NCI-H1048 (cell line): ENCODE measurements at places on chromosomes 3 and 15.

DNA sequence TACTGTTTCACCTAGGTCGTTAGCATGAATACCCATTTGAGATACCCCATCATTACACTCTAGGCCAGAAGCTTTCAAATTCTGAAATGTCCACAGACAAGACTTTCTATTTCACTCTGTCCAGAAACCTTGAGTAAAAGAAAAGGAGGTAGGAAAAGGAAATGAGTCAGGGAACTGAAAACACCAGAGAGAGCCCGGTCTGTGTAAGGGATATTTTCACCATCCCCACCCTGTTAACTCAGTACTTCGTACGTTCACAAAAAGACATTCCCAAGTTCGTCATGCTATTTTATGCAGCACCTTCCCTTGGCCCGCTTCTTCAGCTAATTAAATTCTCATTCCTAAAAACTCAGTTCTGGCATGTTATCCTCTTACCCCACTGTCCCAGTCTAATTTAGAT, 89.4 kb upstream of the SOX2 start:
- DNase-seq = no peak

DNA sequence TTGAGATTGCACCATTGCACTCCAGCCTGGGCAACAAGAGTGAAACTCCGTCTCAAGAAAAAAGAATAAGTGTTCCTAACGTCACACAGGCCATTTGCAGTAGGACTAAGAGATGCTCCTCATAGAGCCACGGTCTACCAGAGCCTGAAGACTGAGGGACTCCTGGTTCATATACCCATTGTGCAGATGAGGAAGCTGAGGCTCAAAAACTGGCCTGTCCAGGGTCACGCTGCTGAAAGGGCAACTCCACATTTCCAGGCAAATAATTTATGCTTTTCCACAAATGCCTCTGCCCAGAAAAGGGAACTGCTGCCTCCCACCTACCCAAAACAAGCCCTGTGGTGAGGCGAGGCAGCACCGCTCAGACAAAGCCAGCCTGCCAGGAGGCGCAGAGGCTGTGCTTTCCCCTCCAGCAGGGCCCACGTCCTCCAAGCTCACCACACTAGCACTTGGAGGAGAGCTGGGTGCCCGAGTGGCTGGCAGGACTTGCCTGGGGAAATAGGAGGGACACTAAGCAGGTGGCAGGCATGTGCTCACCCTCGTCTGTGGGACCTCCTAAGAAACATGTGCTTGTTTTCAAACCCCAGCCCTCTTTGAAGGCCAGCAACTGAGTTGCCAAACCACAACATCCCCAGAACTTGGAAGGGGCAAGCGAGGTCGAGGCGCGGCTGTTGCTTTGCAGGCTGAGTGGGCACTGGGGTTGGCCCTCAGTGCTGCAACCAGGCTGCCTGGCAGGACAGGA, 195.6 kb downstream of the XXYLT1 start:
- no peak for DNase-seq

DNA sequence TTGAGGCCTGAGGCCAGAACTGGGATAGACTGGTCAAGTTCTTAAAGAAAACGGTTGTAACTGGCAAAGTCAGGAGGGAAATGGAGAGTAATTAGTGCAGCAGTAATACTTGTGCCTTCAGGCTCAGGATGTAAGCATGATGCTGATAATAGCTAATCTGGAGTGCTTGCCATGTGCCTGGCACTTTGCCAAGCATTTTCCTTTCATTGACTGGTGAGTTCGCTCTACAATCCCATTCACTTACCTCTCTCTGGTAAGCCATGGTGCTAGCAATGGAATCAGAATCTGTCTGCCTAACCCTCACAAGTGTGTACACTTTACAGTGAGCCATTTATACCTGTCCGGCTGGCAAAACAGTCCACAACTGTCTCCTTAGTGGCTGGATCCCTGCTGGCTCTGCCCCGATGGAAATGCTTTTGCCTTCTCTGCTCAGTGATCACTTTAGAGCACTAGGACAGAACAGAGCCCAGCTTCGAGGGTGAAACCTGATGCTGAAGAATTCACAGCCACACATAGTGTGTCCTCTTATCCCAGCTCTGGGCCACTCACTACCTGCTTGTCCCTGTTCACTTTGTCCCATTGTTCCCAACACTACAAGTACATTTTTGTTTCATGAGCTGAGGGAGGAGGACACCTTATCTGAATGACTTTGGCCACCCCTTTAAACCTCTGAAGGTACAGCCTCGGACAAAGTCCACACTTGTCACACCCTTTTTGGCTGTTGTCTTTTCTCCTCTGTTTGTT, 10.3 kb downstream of the CHP1 start:
- DNase-seq = no peak

GRCh38 chr3:173398111-173398479, 551 bp downstream of the NLGN1 start:
- DNase-seq = no peak

DNA sequence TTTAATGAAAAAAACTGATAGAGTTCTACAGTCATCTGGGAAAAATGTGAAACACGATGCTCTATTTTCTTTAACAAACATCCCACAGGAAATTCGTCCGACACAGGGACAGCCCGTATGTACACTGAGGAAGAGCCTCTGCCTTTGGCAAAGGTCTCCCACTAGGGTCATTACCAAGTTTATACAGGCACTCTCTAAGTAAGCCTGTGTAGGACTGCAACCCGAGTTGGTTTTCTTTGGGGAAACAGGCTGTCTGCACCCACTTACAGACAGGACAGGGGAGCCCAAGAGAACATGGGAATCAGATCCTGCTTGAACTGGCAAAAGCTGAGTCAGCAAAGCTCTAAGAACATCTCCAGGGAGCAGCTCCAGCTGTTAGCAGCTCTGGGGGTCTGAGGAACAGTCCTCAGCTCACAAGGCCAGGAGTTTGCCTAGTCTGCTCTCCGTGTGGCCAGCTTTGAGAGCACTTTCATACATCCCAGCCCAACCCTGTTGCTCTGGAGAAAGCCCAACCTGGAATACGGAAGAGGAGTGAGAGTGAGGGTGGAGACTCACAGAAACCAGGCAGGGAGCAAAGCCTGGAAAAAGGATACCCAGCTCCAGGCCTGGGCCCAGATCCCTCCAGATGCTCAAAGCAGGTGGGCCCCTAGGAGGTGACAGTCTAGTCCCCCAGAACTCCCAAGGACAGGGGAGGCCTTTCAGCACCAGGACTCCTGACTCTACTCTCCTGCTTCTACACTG, 1.9 kb downstream of the TBC1D2B start:
- no peak for DNase-seq

DNA sequence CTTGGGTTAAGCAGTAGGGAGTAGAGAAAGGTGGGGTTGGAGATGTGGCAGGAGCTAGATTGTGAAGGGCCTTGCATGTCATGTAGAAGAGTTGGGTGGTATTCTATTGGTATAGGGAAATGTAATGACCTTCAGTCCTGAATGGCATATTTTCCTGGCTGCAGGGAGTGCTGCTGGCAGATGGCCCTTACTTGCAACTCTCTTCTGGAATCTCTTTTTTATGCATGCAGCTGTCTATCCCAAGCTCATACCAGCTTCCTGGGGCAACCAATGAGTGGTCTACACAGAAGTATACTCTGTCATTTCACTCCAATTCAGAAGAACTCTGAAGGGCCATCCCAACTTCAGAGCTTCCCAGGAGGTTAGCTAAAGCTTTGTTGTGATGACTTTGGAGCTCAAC, 144.7 kb upstream of the ANKRD28 start:
- no peak for DNase-seq

GRCh38 chr15:86629409-86630356, 550.0 kb downstream of the AGBL1 start:
- DNase-seq = no peak
